ENCODE measurements at places on chromosomes 13 and 19.

GRCh38 chr13:111204438-111205177, 89.5 kb downstream of the ARHGEF7 start:
- DNase-seq: peak; percentile 79

DNA sequence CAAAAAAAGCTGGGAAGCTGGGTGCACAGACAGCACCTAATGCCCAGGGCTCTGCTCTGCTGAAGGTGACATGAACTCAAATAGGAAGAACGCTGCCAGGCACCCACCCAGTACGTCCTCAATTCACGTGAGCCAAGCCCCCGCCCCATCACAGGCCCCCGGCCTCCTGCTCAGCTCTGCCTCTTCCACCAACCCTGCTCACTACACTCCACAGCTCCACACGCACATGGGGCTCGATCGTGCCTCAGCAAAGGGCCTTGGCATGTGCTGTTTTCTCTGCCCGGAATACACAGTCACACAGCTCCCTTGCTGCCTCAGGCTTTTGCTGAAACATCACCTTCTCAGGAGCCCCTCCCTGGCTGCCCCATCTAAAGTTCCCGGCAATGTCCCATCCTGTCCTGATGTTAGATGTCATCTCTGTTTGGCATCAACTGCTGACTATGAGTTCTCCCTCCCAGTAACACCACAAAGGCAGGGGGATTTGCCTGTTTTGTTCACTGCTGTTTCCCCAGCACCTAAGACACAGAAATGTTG, 2.3 kb downstream of the ATP13A1 start:
- no peak for DNase-seq

DNA sequence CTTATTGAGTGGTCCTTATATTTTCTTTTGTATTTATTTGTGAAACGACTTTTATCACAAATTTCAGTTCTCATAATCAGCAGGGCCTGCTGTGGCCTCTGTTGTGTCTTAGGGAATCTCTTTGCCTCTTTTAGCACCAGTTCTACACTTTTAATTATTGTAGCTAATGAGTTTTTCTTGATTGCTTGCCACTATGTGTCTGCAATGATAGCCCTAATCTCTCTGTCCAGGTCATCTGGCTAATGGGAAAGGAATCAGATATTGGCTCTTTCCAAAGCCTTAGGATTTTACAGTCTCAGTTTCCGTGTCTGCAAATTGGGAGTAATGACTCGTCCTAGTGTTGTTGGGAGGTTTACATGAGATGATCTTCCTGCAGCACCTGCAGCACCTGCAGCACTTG, 10.2 kb downstream of the WDFY2 start:
- DNase-seq: no peak

- DNase-seq: peak; percentile 55
Observed at GRCh38 chr13:70856711-70857110, 748.5 kb upstream of the KLHL1 start.

DNA sequence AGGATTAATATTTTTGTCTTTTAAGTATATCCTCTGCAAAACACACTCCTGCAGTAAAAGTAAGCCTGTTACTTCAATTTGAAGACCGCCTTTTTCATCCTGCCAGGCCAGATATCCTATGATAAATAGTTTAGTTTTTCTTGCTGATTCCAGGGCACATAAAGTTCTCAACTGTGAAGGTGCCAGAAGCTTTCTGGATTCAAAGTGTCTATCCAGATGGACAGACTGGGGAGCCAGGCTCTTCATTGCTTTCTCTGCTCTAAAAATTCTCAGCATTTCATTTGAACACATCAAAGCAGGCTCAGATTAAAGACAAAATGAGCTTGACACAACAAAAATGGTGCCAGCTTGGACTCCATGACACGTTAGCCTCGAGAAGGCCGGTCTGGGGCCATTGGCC, 53.6 kb upstream of the UBL3 start:
- no peak for DNase-seq

- no peak for DNase-seq
Observed at GRCh38 chr19:45391871-45392665, 12.8 kb downstream of the PPP1R13L start.

DNA sequence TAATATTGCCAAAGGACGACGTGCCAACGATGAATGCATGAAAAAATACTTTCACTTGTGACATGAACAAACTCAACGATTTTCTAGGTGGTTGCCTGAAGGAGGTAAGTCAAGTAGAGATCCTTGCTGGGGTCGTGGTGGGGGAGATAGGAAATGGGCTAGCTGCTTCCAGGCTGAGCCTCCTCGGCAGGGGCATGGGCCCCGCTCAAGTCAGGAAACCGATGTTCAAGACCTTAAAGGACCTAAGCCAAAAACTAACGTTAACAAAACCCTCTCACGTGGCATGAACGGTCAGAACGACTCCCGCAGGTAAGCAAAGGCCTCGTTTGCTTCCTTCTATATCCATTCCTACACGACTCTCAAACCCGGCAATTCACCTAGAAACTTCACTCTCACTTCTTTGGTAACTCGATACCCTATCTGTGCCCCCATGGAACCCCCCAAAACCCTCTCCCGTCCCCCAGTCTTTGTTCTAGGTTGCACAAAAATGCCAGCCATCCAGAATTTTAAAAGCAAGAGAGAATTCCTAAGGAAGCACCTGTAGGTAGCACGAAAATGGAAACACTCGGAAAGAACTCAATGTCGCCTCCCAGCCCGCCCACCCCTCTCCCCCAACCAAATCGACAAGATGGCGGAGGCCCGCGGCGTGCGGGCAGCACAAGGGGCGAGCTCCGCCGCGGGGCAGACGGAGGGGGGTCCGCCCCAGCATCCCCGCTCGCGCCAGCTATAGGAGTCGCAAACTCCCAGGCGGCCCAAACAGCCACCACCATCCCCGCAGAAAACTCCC, 13.6 kb downstream of the ACP4 start:
- no peak for DNase-seq

GRCh38 chr13:43991773-43992201, 112.1 kb downstream of the LACC1 start:
- DNase-seq: peak; percentile 58
